ENCODE measurements at places on chromosomes 6 and 20.

- DNase-seq, result no peak
Observed at GRCh38 chr20:63082308-63082938, 75.7 kb upstream of the BHLHE23 start.

DNA sequence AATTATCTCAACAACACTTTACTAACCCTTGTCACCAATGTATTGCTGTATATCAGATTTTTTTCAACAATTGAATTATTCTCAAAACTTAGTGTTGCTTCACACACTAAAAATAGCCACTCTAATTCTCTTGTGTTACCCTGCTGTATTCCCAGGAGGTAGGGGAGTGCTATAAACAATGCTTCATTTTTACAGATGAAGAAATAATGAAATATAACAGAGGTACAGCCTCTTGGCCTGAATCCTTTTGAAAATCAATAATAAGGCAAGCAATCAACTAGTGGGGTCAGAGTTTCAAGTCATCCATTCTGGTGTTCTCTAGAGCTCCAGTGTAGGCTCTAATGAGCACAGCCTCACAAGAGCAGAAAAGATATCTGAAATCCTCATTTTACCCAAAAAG, 10.9 kb downstream of the HIVEP2 start:
- DNase-seq, result no peak

- no peak for DNase-seq
Observed at GRCh38 chr20:57536771-57537724, 12.1 kb upstream of the CTCFL start.

DNA sequence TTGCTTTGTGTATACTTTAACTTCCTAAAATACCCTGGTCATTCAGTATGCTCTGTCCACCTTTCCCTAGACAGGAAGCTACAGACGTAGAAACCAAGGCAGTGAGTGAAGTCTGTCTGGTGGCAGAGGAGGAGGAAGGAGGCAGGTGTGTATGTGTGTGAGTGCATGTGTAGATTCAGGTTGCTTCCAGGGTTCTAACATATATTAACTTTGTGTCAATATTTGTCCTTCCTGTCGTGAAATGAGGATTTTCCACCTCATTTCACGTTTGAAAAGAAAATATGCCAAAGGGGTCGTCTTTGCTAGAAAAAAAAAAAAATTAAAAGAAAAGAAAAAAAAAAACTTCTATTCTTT, 411.5 kb downstream of the PKHD1 start:
- DNase-seq, result no peak

DNA sequence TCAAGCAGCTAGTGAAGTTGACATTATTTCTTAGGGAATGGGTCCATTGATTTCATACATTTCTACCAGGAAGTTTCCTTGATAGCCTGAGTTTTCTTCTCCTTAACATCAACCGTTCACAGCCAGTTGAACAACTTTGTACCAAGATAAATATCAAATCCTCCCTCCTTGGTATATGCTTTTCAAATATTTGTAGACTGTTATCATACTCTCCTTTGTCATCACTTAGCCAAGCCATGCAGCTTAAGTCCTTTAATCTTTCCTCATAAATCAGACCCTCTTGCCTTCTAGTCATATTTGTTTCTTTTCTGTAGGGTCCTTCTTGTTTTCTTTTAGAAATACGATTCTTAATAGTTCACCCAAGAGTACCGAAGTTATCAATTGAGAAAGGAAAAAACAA, 25.6 kb downstream of the RFX6 start:
- no peak for DNase-seq

- no peak for DNase-seq
Observed at GRCh38 chr6:36999751-37000125, 5.7 kb upstream of the FGD2 start.

- no peak for DNase-seq
Observed at GRCh38 chr20:2244993-2245392, 50.8 kb upstream of the TGM3 start.

DNA sequence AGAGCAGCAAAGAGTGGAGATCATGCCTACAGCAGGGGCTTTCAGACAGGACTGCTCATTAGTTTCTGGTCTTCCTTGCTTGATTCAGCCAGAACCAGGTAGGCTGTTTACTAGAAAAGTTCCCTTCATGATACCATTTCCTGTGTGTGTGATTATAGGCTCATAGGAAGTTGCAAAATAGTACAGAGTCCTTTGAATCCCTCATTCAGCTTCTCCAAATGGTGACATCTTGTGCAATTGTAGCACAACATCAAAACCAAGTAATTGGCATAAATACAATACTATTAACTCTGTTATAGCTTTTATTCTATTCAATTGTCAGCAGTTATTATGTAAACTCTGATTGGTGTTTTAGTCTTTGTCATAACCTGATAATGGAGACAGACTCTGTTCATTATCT, 347.3 kb upstream of the CDH4 start:
- no peak for DNase-seq

DNA sequence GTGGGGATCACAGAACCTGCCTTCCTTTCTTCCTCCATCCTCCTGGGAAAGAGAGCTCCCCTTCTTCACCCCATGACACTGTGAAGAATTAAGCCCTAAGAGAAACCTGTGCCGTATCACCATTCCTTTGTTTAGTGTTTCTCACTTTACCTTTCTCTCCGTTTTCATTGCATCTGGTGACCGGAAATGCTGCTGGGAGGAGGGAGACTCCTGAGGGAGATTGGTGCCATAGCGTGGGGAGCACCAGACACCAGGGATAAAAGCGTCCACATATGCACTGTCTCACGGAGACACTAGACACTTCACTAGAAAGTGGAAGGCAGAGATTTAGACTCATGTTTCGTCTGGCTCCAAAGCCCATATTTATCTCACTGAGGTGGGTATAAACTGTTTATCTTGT, 15.5 kb upstream of the ULBP3 start:
- no peak for DNase-seq

DNA sequence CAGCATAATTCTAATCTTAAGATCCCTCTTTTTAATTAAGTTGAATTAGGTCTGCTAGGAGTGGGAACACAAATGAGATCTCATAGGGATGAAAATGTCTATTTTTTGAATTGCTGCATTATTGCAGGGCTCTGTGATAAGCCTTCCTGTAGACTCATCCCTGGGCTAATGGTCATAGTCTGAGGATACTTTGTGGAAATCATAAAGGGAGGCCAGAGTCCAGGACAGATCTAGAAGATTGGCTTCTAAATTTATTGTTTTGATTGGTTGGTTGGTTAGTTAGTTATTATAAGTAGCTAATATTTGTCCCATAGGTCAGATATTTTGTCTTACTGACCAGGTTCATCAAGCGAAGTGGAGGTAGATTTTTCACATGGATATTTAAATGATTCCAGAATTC, 142.3 kb downstream of the AKAP7 start:
- DNase-seq, result no peak

DNA sequence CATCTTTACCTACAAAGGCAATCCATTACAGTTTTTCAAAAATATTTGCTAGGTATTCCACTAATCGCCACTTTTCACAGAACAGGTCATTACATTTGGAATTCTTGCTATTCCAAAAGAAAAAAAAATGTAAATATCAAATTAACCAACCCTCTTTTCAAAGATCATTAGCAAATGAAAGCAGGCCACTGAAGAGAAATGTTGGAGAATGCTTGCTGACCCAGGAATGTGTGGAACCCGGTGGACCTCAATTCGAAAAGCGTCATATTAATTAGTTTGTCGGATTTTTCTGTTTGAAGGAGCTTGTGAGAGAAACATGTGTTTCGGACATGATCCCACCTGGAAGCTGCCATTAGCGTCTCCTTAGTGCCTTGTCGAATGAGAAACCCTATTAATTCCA, 27.9 kb upstream of the SERPINB9 start:
- DNase-seq, result no peak

DNA sequence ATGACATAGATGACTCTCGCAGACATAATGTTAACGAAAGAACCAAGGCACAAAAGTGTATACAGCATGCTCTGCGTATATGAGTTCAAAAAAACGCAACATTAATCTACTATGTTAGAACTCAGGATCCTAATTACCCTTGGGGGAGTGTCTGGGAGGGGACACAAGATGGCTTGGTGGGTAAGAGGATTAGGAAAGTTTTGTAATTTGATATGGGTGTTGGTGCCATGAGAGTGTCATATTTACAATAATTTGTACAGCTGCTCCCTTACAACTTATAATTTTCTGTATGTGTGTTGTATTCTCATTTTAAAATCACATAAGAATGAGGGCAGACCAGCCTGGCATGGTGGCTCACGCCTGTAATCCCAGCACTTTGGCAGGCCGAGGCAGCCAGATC, 38.6 kb downstream of the TFEB start:
- no peak for DNase-seq

DNA sequence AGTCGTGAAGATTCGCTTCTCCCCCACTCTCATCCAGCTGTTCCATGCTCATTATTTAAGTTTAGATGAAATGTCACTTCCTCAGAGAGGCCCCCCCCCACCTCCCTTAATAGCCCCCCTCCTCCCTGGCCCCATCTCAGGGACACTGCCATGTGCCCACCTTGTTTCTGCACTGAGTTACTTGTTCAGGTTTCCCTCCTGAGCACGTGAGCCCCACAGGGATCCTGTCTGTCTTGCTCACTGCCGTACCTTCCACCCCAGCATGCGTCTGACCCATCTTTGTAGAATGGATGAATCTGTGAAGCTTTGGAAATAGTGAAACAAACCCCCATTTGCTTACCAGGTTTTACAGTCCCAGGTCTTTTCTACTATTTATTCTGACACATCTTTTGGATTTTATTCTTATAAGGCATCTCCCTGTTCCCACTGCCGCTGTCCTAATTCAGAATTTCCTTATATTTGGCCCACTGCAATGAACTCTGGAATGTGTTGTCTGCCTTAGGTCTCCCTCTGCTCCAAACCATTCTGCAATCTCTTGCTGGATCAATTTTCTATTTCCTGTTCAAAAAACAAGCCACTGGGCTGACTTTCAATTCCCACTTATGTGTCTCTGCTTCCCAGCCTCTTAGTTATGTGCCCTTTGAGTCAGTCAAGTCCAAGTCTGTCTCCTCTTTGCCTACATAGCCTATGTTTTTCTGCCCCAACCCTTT, 136.5 kb upstream of the ECI2 start:
- no peak for DNase-seq

- no peak for DNase-seq
Observed at GRCh38 chr20:15992564-15992963, 580.7 kb downstream of the KIF16B start.

DNA sequence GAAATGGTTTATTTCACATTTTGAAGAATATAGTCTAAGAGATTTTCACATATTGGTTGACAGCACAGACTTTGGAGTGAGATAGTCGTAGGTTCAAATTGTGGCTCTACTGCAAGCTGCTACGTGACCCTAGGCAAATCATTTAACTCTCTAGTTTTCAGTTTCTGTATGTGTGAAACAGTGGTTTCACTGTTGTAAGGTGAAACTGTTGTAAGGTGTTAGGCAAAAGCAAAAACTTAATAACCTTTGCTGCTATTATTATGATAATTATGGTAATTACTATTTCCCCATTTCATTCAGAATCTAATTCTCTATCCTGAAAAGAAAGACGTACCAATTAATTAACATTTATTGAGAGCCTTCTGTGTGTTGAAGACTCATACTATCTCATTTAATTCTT, 144.2 kb downstream of the REV3L start:
- DNase-seq, result no peak

DNA sequence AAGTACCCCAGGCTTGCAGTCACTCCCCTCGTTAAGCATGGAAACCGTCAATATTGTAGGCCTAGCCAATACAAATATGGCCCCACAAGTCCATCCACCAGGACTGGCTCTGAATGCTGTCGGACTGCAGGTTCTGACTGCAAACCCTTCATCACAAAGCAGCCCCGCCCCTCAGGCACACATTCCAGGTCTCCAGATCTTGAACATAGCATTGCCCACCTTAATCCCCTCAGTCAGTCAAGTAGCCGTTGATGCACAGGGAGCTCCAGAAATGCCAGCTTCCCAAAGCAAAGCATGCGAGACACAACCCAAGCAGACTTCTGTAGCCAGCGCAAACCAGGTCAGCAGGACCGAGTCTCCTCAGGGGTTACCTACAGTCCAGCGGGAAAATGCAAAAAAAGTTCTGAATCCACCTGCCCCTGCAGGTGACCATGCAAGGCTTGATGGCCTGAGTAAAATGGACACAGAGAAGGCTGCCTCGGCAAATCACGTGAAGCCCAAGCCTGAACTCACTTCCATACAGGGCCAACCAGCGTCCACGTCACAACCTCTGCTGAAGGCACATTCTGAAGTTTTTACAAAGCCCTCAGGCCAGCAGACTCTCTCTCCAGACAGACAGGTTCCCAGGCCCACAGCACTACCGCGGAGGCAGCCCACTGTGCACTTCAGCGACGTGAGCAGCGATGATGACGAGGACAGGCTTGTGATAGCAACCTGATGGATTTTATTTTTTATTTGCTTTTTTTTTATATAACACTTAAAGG, 126.2 kb upstream of the EDN1 start:
- DNase-seq, result no peak

DNA sequence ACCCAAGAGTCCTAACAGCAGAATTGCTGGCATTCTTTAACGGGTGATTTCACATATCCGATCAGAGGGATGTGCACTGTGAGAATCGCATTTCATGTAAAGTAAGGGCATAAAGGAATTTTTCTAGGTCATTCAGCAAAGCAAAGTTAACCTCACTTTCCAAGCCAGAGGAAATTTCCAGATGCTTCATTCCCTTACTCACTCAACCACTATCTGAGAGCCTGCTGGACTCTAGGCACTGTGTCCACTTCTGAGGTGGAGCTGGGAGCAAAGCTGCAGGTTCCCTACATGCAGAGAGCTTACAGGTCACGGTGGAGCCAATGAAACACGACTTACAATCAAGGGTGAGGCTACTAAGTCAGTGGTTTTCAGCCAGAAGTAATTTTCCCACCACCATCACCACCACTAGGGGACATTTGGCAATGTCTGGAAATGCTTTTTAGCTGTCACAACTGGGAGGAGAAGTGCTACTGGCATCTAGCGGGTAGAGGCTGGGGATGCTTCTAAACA, 34.5 kb upstream of the TSHZ2 start:
- DNase-seq, result no peak

DNA sequence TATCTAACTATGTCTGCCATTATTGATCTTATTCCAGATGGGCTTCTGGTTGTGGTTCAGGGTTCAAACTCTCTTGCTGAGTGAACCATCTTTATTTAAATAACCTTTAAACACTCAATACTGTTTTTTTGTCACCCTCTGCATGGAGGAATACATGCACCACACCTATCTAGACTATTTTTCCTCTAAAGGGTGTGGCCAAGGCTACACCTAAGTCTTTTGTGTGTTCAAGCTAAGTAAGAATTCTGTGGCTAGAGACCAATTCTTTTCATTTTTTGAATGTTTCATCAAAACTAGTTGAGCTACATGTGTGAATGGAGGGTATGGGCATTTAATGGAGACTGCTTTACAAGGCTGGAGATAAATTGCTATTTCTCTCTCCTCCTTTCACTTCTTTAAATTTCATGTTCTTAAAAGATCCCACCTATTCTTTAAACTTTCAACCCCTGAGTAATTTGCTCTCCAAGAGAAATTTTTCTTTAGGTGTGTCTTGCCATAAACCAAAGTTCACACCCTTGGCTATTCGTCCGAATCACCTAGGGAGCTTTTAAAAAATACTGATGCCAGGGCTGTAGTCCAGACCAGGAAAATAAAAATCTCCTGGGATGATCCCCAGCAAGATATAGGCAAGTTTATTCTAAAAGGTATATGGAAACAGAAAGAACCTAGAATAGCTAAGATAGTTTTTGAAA, 24.8 kb upstream of the MBOAT1 start:
- DNase-seq, result no peak

- DNase-seq, result no peak
Observed at GRCh38 chr20:16922834-16923233, 174.7 kb downstream of the OTOR start.

All from activated naive CD8-positive, alpha-beta T cell treated with anti-CD3 and anti-CD28 coated beads, Interleukin-2, amount 50 U/mL, for 16 hours (primary cell).